Progenitor cell of endocrine pancreas (in vitro differentiated cells): ENCODE measurements at places on chromosomes 12 and 14. TPM values are rescaled to one million over a fixed set of nuclear protein-coding genes. Genes with fewer than 3 reads are reported as not detected.

DNA sequence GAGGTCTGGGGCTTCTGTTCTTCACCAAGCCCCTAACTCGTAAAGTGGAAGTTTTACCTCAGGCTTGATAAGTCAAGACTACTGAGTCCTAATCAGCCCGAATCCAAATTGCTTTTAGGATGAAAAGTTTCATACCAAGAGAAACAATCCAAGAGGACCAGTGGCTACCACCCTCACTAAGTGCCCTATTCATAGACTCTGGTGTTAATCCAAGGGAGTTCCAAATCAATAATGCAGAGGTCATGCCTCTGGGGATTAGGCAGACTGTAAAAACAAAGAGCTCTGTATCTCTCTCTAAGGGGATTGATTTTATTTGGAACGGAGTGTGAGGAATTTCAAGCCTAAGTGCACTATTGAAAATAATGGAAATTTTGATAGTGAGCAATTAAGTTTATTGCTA lies 76.3 kb upstream of the LMNTD1 start:
- H3K36me3 ChIP-seq: peaks cover 2% of the 10 kb centered on the region
- DNase-seq: no peak
- H3K27me3 ChIP-seq: peaks cover 6% of the 10 kb centered on the region
- peaks cover 12% of the 10 kb centered on the region for H3K4me1 ChIP-seq
- H3K27ac ChIP-seq: no peak overlapping the region

GRCh38 chr12:124738636-124739467 lies 124.8 kb downstream of the SCARB1 start:
- no peak for DNase-seq
- no peaks in the 10 kb centered on the region for H3K36me3 ChIP-seq

DNA sequence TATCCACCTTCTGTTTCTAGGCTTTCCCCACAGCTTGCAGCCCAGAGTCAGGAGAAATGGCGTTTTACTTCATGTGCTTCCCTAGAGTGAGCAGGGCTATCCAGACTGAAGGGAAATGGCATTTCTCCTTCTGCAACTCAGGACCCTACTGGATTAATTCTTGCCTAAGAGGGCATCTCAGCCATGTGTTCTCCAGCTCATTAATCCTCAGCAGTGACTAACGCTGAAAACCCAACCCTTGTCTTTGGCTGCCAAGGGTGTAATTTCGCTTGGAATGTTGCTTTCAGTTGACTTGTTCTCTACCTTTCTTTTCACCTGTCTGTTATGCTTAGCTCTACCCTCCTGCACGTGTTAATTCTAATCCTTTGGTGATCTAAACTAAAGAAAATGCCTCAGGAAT lies 21.0 kb upstream of the EMP1 start:
- H3K4me1 ChIP-seq: peaks cover 12% of the 10 kb centered on the region
- H3K27ac ChIP-seq: no peak overlapping the region
- DNase-seq: no peak

GRCh38 chr14:22991852-22992251 lies 9.5 kb upstream of the AJUBA start:
- H3K27ac ChIP-seq: no peak overlapping the region
- no peaks in the 10 kb centered on the region for H3K27me3 ChIP-seq
- DNase-seq: no peak
- H3K36me3 ChIP-seq: no peaks in the 10 kb centered on the region
- H3K4me1 ChIP-seq: peaks cover 1% of the 10 kb centered on the region

DNA sequence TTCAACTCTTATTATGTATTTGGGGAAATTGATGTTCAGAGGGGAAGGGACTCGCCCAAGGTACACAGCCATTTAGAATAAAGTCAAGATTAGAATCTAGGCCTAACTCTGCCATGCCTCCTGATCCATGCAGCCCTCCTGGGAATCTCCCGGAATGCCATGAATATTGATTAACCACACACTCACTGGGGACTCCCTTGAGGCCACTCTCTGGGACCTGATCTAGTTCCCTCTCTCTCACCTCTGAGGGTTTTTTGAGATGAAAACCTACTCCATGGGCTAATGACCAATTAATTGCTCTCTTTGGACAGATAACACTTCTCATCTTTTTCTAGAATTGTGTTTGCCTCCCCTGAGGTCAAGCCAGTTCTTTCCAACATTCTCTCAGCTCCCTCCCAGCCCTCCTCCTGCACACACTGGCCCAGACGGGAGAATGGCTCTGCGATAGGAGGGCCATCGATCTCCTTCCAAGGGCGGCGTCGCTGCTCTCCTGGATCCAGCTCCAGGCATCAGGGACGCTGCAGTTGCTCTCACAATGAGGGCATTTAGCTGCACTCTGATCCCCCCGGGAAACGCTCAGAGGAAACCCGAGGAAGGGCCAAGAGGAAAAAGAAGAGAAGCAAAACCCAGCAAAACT lies 22.6 kb downstream of the WSCD2 start:
- H3K4me3 ChIP-seq: no peak overlapping the region
- peaks cover 22% of the 10 kb centered on the region for H3K27me3 ChIP-seq
- H3K4me1 ChIP-seq: peaks cover 2% of the 10 kb centered on the region
- no peak for DNase-seq

- no peaks in the 10 kb centered on the region for H3K36me3 ChIP-seq
- H3K4me1 ChIP-seq: peaks cover 20% of the 10 kb centered on the region
- H3K4me3 ChIP-seq: no peak overlapping the region
- DNase-seq: no peak
- H3K27me3 ChIP-seq: peaks cover 3% of the 10 kb centered on the region
These were observed 4.2 kb downstream of the PPM1H start for GRCh38 chr12:62930546-62931425.

GRCh38 chr12:97556302-97556779 lies 93.7 kb downstream of the RMST start:
- no peaks in the 10 kb centered on the region for H3K27me3 ChIP-seq
- peak overlapping the region; percentile 53 for H3K27ac ChIP-seq
- no peaks in the 10 kb centered on the region for H3K36me3 ChIP-seq
- H3K4me1 ChIP-seq: peaks cover 53% of the 10 kb centered on the region
- H3K4me3 ChIP-seq: no peak overlapping the region

DNA sequence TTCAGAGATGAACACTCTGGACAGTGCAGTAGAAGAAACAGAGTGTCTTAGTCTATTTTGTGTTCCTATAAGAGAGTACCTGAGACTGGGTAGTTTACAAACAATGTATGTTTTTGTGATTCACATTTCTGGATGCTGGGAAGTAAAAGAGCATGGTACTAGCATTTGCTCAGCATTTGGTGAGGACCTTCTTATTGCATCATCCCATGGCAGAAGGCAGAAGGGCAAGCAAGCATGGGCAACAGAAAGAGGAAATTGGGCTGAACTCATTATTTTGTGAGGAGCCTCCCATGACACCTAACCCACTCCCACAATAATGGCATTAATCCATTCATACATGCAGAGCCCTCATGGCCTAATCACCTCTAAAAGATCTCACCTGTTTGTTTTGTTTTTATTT lies 8.0 kb downstream of the ANKS1B start:
- no peak overlapping the region for H3K27ac ChIP-seq
- no peak overlapping the region for H3K4me3 ChIP-seq
- no peaks in the 10 kb centered on the region for H3K4me1 ChIP-seq
- DNase-seq: no peak
- peaks cover 9% of the 10 kb centered on the region for H3K27me3 ChIP-seq

GRCh38 chr12:111182382-111182781 lies 186.5 kb downstream of the PHETA1 start:
- no peak overlapping the region for H3K4me3 ChIP-seq
- no peaks in the 10 kb centered on the region for H3K36me3 ChIP-seq
- H3K4me1 ChIP-seq: peaks cover 50% of the 10 kb centered on the region
- no peaks in the 10 kb centered on the region for H3K27me3 ChIP-seq
- peak overlapping the region; percentile 73 for H3K27ac ChIP-seq
- no peak for DNase-seq

- no peak overlapping the region for H3K27ac ChIP-seq
- H3K36me3 ChIP-seq: no peaks in the 10 kb centered on the region
- no peak overlapping the region for H3K4me3 ChIP-seq
- DNase-seq: peak; percentile 6
- H3K27me3 ChIP-seq: peaks cover 19% of the 10 kb centered on the region
These were observed 168.0 kb upstream of the RTL1 start for GRCh38 chr14:101071493-101071906.

DNA sequence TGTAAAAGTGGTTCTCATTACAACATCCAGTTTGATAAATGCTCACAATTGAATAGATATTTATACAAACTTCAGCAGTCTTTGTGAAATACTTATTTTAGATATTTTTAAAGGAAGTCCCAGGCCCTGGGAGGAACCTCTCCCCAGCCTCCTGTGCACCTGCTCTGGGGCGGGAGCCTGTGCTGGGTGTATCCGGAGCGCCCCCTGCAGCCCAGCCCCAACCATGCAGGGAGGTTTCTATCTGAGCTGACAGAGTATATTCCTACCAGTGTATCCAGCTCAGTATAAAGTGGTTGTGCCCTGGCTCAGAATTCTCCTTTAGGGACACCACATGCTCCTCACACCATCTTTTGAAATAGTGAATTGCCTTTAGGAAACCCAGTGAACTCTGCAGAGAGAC lies 851.8 kb downstream of the TMEM121 start:
- H3K27me3 ChIP-seq: no peaks in the 10 kb centered on the region
- H3K4me1 ChIP-seq: no peaks in the 10 kb centered on the region
- no peak for DNase-seq
- H3K27ac ChIP-seq: no peak overlapping the region
- H3K36me3 ChIP-seq: peaks cover 4% of the 10 kb centered on the region
- H3K4me3 ChIP-seq: no peak overlapping the region

GRCh38 chr12:29783773-29784666 lies at the start of gene TMTC1:
TSS of gene TMTC1 (minus strand) at chr12:29783942. CDS start at chr12:29783751, 191 bp downstream.
- peak within 1 kb of the TSS; percentile 93 for H3K27ac ChIP-seq
- peak; percentile 86 for DNase-seq
- peak within 1 kb of the TSS; percentile 93 for H3K4me3 ChIP-seq
- H3K36me3 ChIP-seq: no peaks in the 10 kb centered on the region
- peaks cover 16% of the 10 kb centered on the region for H3K27me3 ChIP-seq
- peaks cover 17% of the 10 kb centered on the region for H3K4me1 ChIP-seq

DNA sequence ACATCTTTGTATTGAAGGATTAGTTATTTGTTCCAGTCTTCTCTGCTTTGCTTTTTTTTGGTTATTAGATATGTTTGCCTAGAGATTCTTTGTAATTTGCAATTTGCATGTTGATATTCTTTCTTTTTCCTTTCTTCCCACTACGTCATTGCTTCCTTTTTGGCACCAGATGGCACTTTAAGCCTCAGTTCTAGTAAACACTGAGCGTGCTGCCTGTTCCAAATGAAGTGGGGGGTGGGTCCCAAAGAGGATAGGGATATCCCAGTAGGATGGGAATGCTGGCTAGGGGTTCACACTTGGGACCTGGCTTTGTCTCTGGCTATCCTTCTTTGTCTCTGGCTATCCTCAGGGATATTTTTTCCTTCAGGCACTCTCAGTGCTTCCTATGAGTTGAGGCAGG lies 17.0 kb downstream of the EAPP start:
- no peak overlapping the region for H3K27ac ChIP-seq
- peaks cover 31% of the 10 kb centered on the region for H3K36me3 ChIP-seq
- no peak for DNase-seq
- no peaks in the 10 kb centered on the region for H3K4me1 ChIP-seq

GRCh38 chr12:52551216-52551865 lies 1.6 kb downstream of the KRT71 start:
- no peak overlapping the region for H3K4me3 ChIP-seq
- H3K27me3 ChIP-seq: peaks cover 61% of the 10 kb centered on the region
- no peak overlapping the region for H3K27ac ChIP-seq

DNA sequence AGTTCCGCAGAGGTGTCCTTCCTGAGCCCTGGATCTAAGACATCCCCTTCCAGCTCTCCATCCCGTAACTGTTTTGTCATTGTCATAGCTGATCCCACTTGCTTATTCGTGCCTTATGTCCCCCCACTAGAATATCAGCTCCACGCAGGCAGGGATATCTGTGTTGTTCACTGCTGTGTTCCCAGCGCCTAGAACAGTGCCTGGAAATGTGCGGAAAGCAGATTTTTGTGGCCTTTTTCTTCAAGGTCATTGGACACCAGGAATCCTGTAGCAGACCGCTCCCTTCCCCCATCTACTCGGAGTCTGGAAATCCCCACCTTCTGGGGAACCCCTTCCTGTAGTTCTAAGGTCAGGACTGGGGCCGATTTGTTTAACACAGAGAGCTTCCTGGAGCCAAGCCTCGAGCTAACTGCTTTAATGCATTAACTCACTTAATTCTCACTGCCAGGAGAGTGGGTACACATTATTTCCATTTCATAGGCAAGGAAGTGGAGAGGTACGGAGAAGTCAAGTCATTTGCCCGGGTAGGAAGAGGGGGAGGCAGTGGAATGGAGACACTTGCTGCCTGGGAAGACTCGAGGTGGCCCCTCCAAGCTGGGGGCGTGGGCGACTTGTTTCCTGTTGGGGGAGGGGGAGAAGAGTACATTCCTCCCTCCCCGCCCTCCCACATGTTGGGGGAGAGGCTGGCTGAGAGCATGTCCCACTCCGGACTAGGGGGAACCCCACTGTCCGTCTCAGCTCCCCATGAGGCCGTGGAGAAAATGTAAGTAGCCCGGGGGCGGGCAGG lies 1.2 kb upstream of the SH2B3 start:
- peak overlapping the region; percentile 4 for H3K27ac ChIP-seq
- H3K4me3 ChIP-seq: peak overlapping the region; percentile 56
- no peak for DNase-seq
- H3K27me3 ChIP-seq: peaks cover 69% of the 10 kb centered on the region
- H3K36me3 ChIP-seq: no peaks in the 10 kb centered on the region

Gene GPD1
- total RNA-seq: 2.0 and 2.1 TPM in 2 replicates

Gene PZP
- 0.24 and 0.29 TPM in 2 replicates for total RNA-seq
